Stimulated activated CD8-positive, alpha-beta memory T cell treated with anti-CD3 and anti-CD28 coated beads, Interleukin-2, amount 100 ng/mL, for 1 hour (primary cell): ENCODE measurements at places on chromosomes 5 and 9.

DNA sequence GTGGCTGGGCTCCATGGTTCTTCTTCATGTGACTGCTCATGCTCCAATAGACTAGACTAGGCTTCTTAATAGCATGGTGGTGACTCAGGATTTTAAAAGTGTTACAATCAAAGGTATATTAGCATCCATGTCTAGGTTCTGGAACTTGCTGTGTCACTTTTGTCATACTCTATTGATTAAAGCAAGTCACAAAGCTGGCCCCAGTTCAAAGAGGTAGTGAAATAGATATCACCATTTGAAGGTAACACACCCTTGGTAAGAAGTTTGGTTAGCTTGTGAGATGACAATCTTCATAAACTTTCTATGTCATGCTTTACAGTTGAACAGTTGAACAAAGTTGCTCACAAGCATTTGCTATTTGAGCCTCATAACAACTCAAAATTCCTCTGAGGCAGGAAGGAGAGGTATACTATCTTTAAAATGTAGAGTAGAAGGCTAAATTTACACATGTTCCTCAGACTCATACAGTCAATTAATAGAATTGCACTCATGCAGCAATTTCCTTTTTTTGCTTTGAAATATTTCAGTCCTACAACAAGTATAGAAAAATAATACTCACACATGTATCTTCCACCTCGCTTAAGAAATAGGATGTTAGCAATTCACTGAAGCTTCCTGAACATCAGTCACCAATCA is 56.8 kb upstream of the TMEM252 start:
- no peak for DNase-seq

GRCh38 chr5:6540111-6540827 is 91.6 kb downstream of the UBE2QL1 start:
- no peak for DNase-seq

DNA sequence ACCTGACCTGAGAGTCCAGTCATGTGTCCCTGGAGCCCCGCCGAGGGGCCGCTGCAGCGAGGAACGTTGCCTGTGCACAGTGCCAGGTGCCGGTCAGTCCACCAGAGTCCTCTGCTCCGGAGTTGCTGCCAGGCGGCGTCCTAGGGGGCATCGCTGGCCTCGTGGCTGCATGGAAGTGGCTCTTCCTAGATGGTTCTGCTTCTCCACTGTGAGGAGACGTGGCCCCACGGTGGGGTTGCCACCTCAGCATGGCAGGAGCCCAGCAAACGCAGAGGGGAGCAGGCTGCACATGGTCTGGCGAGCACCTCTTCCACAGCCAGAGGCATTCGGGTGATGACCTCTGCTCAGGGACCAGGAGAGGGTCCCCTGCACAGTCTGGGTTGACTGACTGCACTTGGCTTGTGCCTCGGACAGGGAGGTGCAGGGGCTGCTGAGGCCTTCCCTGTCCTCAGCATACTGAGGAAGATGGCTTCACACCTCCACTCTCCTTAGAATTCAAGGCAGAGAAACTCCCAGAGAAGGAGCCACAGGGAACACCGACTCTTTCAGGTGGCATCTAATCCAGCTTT is 25.9 kb upstream of the POMT1 start:
- no peak for DNase-seq

DNA sequence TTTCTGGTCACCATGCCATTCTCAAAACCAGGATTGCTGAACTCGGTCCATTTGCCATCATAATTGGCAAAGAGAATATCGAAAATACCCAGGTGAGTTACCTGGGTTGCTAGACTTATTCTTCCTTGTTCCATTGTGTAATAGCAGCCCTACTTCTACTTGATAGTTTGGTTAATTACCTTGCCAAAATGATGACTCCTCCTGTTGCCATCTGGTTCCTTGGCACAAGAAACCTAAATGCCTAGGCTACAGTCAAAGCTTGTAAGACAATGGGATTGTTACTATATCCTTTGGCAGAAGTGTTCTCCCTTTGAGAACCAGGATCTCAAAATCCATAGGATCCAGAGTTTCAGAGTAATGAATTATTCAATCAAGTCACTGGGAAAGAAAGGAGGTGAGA is 373.2 kb upstream of the ACTBL2 start:
- no peak for DNase-seq

DNA sequence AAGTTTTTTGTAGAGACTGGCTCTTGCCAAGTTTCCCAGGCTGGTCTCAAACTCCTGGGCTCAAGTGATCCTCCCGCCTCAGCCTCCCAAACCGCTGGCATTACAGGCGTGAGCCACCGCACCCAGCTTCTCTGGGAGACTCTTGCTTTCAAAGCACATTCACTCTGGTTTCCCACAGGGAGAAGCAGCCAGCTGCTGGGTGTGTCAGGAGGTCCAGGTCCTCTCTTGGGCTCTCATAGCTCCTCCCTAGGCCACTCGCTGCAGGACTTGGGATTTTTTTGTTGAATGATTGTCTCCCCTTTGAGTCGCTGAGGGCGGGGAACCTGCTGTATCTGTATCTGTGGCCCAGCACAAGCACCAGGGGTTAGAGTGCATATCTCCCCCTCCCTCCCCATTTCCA is 68.4 kb upstream of the RAPGEF1 start:
- no peak for DNase-seq

DNA sequence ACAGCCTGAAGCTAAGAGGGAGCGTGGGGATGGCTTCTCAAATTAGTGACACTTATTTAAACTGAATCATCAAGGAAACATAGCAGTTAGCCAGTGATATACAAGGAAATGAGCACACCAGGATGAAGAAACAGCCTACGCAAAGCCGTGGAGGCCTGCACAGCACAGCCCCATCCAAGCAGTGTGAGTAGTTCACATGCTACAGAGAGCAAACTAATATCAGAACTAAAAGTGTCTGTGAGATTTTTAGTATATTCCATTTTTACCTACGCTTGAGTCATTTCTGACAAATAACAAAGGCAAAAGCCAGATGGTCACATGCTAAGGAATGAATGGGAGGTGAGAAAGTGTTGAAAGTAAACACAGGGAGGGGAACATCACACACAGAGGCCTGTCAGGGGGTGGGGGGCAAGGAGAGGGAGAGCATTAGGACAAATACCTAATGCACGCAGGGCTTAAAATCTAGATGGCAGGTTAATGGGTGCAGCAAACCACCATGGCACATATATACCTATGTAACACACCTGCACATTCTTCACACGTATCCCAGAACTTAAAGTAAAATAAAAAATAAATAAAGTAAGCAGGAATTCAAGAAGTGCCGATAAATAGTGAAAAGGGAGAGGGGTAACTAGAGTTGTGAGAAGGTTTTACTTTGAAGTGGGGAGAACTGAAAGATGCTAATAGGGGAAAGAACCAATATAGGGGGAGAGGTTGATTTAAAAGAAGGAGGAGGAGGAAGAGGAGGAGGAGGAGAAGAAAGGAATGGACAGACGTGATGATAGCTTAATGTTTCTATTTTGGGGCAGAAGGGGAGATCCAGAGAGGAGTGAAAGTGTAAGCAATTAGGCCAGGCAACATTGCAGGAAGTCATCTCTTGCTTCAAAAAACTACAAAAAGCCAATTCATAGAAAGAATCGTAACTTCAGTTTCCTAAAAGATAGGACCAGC is 100.9 kb upstream of the PTGER4 start:
- DNase-seq: no peak

- DNase-seq: no peak
Observed at GRCh38 chr9:37623267-37623666, 27.5 kb upstream of the FRMPD1 start.

DNA sequence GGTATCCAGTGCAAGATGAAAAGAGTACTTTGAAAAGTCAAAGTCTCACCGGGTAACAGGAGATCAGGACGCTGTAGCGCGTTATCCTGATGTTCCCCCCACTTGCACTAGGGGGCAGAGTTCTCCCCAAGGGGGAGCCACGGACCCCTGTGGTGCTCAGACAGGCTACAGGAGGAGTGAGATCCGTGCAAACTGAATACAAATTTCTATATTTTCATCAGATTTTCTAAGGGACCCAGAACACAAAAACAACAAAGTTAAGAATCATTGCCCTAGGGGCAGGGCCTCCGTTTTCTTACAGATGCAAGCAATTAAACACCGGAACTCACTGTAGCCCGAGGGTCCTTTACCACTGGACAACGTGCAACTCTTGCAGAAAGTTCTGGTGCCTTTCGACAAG is 2.0 kb downstream of the MYO10 start:
- no peak for DNase-seq

- no peak for DNase-seq
Observed at GRCh38 chr5:121937762-121938161, 24.0 kb upstream of the SRFBP1 start.

- DNase-seq: no peak
Observed at GRCh38 chr5:154274828-154275185, 84.3 kb downstream of the GALNT10 start.

DNA sequence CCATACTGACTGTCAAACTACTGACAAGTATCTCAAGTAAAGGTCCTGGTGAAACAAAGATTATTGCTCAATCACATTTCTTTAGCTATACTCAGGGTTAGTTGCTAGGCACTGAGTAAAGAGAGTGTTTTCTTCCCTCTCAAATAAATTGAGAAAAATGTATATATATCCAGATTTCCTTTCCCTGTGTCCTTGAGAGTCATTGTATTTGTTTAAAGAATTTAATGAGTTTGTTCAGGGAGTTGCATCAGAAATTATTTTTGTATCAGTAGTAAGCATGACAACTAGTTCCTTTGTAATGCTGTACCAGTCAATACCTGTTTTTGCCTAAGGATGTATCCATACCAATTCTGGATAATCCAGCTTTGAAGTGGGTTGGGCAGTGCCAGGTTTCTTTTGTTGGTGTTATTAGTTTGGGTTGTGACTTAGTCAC is 3.2 kb upstream of the ANKHD1 start:
- no peak for DNase-seq

DNA sequence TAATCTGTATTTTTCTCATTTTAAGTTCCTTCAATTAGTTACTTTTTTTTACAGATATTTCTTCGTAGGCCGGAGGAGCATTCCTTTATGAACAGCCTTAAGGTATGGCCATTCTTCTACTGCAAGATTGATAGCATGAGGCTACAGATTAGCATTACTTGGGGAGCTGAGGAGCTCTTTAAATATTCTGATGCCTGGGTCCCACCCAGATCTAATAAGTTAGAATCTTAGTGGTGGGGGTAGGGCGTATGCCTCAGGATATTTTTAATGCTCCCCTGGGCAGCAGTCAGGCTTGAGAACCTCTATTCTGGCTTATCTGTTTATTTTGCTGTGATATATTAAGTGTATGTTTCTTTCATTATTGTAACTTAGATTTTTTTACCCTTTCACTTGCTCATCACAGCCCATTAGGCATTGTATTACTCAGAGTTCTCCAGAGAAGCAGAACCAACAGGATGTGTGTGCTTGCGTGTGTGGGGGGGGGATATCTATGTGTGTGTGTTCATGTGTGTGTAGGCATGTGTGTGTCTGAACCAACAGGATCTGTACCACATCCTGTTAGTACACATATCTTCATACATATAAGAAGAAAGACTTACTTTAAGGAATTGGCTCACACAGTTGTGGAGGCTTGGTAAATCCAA is 91.8 kb upstream of the MTAP start:
- DNase-seq: no peak

- DNase-seq: no peak
Observed at GRCh38 chr5:161372682-161373344, 173.7 kb downstream of the GABRB2 start.

- no peak for DNase-seq
Observed at GRCh38 chr9:136352682-136353081, 10.9 kb downstream of the DNLZ start.

DNA sequence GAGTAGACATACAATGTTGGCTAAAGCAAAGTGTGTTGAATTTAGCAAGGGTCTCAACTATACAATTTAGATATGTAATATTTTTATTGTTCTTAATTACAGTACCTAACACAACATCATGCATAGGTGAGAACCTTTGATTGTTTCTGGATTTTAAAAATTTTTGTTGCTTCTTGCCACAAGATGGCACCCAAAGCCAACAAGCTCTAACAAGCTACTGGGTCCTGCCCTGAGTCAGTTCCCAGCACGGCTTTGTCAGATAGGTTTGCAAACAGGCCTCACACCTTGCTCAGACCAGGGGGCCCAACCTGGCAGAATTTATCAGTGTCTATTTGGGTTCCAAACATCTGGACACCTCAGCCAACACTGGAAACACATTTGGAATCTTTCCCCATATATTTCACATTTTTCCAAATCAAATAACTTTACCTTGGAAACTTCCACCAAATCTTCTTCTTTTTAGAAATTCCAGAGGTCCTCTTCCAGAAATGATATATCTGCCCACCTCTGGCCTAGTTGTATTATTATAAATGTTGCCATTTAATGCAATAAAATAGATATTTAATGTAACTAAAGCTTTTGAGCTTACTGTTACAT is 49.5 kb upstream of the EGFLAM start:
- no peak for DNase-seq

DNA sequence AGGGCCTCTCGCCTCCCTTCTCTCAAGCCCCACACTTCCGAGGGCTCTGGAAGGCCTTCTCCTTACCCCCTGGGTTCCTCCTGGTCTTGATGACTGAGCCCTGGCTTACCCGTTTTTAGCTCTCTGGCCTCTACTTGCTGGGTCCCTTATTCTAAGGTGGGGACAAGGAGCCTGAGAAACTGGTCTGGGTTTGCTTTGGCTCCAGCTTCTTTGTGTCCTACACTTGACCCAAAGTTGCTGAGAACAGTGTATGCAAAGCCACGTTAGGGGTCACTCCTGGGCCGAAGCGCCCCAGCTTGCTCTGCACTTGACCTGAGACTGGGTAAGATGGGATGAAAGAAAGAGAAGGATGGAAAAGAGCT is 788 bp downstream of the ZNF346 start:
- DNase-seq: no peak

DNA sequence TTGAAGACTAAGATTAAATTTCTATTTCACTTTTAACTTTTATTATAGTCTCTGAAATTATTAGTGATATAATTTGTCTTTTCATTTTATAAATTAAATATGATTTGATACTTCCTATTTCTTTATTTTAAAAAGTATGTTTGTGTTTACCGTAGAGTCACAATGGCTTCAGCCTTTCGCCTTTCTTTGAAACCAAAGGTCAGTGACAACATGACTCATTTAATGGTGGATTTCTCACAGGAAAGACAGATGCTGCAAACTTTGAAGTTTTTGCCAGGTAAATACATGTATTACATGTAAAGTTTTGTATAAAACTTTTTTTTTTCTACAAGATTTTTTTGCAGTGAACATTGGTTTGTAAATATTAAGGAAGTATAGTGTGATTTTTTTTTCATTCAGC is 36.4 kb downstream of the FSD1L start:
- no peak for DNase-seq

GRCh38 chr9:63817622-63818518 is 1467.1 kb downstream of the FOXD4L5 start:
- peak; percentile 40 for DNase-seq

GRCh38 chr9:2299843-2300205 is 284.7 kb downstream of the SMARCA2 start:
- DNase-seq: no peak

DNA sequence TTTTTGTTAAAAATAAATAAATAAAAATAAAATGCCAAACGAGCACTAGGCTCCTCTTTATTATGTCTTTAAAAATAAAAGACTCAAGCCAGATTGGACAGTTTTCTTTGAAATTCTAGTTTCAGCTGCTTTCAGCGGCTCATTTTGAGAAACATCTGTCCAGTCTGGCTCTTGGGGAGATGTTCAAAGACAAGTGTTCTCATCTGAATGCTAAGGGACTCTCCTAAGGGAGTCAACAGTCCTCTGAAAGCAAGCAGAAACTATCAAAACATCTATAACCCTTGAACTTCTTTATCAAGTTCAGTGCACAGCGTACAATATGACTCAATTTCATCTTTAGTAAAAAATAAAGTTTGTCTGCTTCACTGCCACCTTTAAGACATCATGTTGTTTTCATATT is 886.2 kb upstream of the DMAC1 start:
- DNase-seq: no peak
